ENCODE measurements at places on chromosomes 16 and 17.

DNA sequence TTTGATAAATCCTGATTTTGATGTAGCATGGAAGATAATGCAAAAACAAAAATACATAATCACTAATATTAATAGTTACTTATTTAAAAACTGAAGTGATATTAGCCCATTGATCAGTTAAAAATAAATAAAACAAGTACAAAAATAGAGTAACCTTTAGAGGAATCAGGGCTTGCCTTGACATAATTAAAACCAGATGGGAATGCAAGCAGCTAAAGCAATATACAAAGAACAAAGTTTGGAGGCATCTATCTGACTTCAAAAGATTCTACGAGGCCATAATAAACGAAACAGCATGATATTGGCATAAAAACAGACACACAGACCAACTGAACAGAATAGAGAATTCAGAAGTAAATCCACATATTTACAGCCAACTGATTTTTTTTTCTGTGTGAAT lies 15.0 kb upstream of the HEATR3 start:
- no peak for DNase-seq

DNA sequence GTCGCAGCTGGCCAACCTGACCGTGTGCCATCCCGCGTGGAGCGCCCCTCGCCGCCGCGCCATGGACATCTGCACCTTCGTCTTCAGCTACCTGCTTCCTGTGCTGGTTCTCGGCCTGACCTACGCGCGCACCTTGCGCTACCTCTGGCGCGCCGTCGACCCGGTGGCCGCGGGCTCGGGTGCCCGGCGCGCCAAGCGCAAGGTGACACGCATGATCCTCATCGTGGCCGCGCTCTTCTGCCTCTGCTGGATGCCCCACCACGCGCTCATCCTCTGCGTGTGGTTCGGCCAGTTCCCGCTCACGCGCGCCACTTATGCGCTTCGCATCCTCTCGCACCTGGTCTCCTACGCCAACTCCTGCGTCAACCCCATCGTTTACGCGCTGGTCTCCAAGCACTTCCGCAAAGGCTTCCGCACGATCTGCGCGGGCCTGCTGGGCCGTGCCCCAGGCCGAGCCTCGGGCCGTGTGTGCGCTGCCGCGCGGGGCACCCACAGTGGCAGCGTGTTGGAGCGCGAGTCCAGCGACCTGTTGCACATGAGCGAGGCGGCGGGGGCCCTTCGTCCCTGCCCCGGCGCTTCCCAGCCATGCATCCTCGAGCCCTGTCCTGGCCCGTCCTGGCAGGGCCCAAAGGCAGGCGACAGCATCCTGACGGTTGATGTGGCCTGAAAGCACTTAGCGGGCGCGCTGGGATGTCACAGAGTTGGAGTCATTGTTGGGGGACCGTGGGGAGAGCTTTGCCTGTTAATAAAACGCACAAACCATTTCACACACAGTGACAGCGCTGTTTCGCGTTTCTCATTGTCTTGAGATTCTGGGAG lies 2.0 kb upstream of the ZACN start:
- peak; percentile 56 for DNase-seq

GRCh38 chr16:31008149-31008548 lies 2.3 kb downstream of the STX1B start:
- DNase-seq: no peak

DNA sequence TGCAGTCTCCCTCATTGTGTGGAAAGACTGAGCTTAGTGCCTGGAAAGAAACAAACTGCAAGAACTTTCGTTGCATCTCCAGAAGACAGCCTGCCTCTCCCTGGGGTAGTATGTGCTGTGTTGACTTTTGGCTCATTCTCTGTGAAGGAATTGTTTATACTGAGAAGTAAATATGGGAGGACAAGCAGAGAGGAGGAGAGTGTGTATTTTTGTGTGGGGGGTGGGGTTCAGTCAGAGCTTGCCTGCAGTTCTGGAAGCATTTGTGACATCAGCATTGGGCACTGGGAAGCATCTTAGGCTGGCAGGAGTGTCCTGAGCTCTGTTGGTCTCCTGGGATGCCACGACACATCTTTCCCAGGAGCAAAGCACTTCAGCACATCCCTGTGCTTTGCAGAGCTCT lies 147.9 kb downstream of the HS3ST3B1 start:
- DNase-seq: no peak

- no peak for DNase-seq
These were observed 21.4 kb downstream of the MPRIP start for GRCh38 chr17:17063546-17064122.
